ENCODE measurements at places on chromosomes 4 and X.
A peak's percentile ranks its signal among the peaks of the same experiment; 100 is the strongest.

- no peak for DNase-seq
Measured at GRCh38 chr4:123415977-123416376, 19.4 kb downstream of the SPRY1 start.

GRCh38 chrX:43269201-43269600, 386.9 kb upstream of the MAOA start:
- no peak for DNase-seq

GRCh38 chr4:3010998-3011397, 47.6 kb downstream of the GRK4 start:
- no peak for DNase-seq

DNA sequence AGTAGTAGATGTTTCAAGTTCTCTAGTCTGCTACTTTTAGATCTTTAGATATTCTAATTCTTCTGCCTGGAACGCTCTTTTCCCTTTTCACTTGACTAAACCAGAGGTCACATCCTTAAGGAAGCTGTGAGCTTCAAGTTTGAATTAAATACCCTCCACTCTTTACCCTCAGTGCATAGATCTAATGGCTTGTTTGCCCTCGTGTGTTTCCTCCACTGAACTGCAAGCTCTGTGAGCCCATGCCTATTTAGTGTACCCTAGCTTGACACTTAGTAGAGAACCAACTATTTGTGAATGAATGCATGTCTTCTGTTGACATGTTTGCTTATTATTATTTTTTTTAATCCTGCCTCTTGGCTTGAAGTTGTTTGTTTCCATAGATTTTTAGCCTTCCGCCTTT, 138.3 kb downstream of the PDE5A start:
- no peak for DNase-seq

DNA sequence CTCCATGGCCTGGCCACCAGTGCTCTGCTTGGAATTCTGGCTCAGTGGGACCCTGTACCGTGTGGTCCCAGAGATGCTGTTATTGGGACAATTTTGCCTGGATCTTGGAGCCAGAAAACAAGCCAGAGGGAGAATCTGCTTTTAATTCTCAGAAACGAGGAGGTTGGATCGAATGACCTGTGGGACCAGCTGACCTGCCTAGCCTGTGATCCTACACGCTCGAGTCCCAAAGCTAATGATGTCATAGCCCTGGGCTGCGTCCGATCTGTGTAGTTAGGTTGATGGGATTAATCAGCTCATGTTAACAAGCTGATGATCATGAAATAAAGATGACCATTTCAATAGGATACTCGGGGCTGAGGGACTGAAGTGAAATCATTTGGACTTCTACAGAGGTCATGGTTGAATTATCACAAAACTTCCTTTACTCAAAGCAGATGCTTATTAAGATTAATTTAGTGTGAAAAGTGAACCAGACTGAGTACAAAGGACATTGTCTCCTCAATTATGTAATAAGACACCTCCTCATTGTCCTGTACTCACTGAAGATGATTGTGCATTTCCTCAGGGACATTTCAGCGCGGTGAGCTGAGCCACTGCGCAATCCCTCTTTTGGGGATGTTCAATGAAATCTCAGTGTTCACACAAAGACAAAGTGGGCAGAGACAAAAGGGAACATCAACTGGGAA, 51.9 kb upstream of the STX18 start:
- no peak for DNase-seq

- DNase-seq: no peak
Measured at GRCh38 chr4:186789651-186790050, 66.0 kb upstream of the FAT1 start.

DNA sequence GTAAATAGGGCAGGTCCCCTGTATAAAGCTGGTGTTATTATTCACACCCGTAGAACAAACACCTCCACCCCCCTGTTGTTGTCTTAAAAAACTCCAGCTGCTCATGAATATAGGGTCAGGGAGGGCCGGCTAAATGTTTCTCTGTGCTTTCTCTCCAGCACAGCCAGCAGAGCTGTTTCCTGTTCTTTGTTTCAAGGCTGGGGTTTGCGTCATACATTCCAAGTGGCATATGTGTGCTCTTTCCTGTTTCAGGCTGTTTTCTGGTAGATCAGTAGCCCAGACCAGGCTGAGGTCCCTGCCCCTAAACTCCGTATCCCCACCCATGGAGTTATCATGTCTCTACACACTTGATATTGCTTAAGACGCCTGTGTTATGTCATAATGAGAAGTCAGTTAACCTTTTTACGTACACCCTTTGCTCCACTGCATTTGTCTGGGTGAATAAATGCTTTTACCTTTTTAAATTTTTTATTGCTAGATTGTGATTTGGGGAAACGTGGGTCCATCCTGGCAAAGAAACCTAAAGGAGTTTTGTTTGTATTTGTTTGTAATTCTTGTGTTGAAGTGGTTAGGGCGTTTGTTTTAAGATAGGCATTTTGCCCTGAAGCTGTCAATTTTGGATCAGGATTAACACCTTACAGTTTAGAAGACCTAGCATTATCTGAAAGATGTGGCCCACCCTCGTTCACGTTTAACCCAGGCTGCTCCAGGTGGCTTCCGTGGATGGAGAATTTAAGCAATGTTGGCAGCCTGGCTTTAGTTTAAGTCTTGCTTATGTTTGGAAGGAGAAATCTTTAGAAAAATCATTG, 3.3 kb downstream of the KLF3 start:
- DNase-seq: peak; percentile 66

DNA sequence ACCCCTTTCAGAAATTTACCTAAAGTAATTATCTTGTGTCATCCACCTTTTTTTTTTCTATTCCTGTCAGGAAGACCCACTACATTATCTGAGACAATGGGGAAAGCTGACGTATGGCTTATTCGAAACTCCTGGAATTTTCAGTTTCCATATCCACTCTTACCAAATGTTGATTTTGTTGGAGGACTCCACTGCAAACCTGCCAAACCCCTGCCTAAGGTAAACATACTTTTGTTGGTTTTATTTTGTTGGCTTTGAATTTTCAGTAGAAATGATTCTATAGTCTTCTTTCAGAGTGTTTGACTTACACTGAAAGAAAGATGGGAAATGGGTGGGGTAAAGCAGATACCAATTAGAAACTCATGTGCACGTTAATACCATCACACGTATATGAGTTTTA, 2.2 kb downstream of the UGT2B7 start:
- DNase-seq: no peak

DNA sequence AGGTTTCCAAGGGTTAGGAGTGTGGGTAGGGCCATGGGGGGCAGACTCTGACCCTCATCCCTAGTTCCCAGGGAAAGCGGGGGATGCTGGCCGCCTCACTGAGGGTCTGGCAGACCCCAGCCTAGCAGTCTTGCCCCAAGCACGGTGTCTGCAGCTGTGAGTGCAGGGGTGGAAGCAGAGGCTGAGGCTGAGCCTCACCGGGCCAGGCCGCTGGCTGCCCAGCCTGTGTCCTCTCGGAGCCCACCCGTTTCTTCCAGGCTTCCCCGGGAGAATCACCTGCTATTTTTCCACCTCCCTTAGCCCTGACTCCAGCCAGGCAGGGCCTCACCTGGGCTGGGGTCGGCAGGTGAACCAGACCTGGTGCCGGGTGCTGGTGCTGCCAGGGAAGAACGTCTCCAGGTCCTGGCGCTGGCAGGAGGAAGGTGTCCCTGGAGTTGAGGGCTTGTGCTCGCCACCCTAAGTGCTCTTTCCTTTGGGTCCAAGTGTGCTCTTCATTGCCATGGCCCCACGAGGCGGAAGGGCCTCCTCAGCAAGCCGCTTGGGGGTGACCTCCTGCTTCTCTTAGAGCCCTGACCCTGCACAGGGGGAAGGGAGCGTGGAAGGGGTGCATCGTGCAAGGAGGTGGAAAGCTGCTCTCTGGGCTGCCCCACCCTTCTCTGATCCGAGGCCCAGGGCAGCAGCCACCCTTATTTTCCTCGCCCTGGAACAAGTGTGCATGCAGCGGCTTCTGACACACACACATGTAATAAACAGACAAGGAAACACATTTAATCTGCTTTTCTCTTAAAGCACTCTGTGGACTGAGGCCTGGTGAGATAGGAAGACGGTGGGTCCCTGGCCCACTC, 112.7 kb downstream of the FAM53A start:
- no peak for DNase-seq

GRCh38 chr4:113559947-113560346, 201.6 kb downstream of the CAMK2D start:
- DNase-seq: no peak

- no peak for DNase-seq
Measured at GRCh38 chrX:18676470-18676869, 4.6 kb upstream of the RS1 start.

DNA sequence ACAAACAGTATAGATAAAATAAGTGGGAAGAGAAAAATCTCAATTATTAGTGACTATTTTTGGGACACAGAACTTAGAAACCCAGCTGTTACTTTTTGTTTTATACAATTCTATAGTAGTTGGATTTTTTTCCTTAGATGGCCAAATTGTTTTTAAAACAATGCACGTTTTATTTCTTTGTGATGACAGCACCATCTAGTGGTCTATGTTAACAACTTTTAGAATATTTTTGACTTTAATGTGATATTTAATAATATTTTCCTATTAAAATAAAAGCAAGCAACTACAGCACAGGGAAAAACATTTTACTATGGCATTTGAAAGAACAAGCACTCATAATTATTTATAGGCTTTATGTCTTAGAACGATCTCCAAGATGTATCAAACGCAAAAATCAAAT, 5.6 kb upstream of the SMIM31 start:
- DNase-seq: no peak

GRCh38 chrX:154091678-154092077, 5.8 kb downstream of the MECP2 start:
- DNase-seq: no peak

GRCh38 chr4:153364061-153364460, 19.6 kb downstream of the MND1 start:
- DNase-seq: no peak

DNA sequence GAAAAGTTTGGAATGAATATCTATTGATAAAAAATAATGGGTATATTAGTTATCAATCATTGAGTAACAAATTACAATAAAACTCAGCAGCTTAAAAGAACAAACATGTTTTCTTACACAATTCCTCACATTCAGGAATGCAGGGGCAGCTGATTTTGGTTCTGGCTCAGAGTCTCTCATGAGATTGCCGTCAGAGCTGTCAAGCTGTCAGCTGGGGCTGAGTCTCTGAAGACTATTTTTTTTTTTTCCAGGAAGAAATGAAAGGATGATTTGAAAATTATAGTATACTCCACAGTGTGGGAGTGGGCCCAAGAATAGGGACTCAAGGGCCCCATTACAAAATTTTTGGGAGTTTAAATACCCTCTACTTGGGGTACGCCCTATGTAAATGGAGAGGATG, 219.1 kb downstream of the GC start:
- DNase-seq: no peak

DNA sequence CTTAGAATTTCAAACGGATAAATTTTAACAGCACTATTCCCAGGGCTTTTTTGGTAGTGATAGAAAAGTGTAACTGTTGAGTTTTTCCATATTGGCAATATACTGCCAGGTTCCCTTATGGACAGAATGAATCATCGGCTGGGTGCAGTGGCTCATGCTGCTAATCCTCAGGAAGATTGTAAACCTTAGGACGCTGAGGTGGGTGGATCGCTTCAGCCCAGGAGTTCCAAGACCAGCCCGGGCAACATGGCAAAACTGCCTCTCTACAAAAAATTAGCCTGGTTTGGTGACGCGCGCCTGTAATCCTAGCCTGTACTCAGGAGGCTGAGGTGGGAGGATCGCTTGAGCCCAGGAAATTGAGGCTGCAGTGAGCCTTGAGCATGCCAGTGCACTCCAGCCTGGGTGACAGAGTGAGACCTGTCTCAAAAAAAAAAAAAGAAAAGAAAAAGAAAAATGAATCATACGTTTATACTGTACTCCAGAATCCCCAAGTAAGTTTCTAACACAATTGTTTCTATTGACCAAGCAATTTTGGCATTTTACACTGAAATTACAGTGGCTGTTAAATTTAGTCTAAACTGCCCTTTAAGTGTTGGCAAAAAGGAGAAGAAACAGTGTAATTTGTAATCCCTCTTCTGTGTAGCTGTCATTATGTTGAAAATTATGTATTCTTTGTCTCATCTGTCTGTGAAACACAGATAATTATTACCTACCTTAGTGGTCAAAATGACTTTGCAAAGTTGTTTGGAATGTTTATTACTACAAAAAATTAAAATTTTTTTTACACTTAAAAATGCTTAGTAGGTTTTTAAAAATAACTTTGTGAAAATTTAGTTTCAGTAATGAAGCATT, 1.8 kb downstream of the SLC30A9 start:
- DNase-seq: no peak

DNA sequence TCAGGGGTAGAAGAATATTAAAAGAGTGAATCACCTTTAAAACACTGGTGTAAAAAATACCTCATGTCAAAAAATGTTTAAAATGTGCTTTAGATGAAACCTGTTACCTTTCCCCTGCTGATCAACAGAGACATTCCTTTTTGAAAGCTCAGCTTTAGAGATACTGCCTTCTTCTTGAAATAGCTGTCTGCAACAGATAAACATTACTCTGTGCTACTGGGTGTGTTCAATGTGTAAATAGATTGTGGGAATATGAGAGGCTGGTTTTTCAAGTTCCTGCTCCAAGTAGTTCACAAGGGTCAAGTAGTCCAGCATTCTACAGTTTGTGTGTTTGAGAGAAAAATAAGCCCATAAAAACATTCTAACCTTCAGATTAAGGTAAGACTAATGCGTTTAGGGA, at the start of gene SYTL5:
Gene SYTL5, plus strand, starts transcription at position 263 of the 400 bp plus-strand sequence. CDS start 27,337 bp downstream, outside the sequence.
- no peak for DNase-seq

DNA sequence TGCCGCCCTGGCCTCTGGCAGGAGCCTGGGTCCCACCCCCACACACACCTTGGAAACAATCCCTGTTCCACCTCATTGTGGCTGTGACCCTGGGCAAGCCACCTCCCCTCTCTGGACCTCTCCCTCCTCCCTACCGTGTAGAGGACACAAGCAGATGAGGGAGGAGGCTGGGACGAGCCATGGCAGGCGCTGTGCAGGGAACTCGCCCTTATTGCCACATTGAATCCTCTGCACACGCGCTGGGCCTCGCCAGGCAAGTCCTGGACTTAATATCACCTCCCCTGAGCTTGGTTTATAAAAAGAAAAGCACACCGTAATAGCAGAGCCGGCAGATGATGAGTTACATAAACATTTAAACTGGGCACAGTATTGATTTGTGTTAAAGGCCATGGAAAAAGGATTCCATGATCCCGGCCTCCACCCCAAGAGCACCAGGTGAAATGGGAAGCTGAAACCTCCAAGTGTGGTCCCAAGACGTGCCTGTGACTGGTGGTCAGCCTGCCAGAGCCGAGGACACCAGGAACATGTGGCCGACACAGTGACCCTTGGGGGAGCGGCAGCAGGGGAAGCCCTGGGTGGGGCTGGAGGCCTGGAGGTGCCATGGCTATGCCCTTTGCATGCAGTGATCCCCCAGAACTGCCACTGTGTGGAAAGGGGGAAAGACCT, 81.1 kb downstream of the PPP2R2C start:
- DNase-seq: no peak

DNA sequence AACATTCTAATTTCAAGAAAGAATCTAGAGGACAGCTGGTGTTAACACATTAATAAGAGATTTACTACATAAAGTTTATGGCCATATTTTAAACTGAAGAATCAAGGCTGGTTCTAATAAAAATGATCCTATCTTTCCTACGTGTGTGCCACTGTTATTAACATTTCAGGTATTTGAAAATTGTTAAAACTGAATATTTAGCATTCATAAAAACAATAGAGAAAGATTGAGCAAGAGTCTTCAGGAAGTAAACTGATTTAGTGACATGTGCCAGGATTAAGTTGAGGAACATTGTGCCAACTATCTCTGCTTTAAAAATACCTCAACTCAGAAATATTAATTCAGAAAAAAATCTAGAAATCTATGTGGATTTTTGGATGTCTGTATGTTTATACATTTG, 810.1 kb downstream of the FAT4 start:
- no peak for DNase-seq

- no peak for DNase-seq
Measured at GRCh38 chrX:149682031-149682430, 29.8 kb upstream of the MAGEA11 start.
